Erythroblast (primary cell): ENCODE measurements at places on chromosomes 3 and 15.
A peak's percentile ranks its signal among the peaks of the same experiment; 100 is the strongest.

DNA sequence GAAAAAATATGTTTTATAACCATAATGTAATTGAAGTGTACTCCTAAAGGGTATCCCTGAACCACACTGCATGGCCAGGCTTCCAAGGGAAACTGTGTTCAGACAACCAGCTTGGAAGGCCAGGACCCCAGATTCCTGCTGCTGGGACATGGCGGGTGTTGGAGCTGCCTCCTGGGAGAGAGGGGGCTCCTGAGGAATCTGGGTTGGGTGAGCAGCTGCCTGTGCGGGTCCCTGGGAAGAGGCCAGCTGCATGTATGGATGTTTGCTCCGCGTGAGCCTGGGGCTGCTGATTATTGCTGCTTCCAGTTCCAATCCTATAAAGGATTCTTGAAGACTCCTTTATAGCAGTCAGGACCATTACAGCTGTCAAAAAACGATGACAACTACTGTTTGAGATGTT, 348.6 kb upstream of the ICE2 start:
- no peak for DNase-seq

GRCh38 chr15:90489514-90489913, 40.2 kb upstream of the CRTC3 start:
- peak; percentile 29 for DNase-seq

- peak; percentile 91 for DNase-seq
Observed at GRCh38 chr3:142934128-142934886, 29.2 kb downstream of the PAQR9 start.

GRCh38 chr3:68963376-68963775, 31.0 kb upstream of the TAFA4 start:
- no peak for DNase-seq

DNA sequence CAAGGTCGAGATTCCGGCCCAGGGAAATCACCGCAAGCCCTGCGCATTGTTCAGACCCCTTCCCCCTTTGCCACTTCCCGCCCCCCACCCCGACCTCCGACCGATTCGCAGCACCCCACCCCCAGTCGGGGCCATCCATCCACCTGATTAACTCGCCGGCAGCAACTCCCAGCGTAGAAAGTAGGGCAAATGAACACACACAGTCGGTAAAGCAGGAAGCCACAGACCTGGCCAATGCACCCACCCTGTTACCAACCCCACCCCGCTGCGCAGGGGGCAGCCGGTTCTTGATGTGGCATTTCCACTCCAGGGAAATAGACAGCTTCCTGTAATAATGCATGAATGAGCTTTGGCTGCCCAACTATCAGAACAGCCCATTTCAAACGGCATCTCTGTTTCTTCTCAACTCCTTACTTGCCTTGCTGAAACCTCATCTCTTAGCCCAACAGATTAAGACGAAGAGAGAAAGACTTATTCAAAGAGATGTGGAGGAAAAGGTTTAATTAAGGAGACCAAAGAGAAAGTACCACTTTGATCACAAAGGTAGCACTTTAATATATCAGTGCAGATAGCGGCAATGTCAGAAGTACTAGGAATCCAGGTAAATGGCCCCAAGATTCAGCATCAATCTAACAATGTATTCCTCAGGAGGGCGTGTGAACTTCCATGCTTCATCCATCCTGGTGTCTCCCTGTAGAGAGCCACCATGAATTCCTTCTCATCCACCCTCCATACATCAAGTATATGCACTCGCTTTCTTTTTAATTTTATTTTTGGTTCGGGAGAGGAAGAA, 1.9 kb downstream of the TNIK start:
- no peak for DNase-seq

- no peak for DNase-seq
Observed at GRCh38 chr15:48541341-48542278, 103.9 kb downstream of the FBN1 start.

DNA sequence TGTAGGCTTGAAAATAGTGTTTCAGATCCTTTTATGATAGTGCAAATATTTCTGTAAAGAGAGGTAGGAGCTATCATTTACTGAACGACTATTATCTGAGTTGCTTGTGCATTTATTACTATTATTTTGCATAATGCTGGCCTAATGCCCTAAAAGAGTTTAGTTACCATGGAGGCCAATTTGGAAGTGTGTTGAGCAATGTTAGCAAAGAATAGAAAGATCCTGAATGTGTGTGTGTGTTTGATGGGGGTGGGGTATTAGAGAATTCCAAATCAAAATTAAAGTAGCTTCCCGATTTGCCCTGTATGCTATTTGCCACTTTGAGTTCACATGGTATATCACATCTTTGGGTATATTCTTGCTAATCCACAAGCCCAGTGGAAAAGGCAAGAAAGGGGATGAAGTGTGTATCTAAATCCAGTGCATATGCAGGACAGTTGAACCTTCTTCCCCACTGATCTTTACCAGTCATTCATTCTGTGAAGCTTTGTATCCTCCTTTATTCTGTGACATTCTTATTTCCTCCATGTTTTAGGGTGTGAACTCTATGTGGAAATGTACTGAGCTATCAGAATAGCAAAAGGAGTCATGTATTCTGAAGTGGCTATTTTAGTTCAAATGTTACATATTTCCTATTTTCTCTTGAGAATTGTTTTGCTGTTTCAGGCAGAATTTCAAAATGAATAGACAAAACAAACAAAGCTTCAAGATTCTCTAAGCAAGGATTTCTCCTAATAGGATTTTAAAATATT, 45.7 kb upstream of the PLSCR5 start:
- no peak for DNase-seq

- DNase-seq: no peak
Observed at GRCh38 chr15:72377331-72377730, 1.5 kb upstream of the HEXA start.

GRCh38 chr3:151262871-151263525, 15.3 kb downstream of the P2RY14 start:
- no peak for DNase-seq

DNA sequence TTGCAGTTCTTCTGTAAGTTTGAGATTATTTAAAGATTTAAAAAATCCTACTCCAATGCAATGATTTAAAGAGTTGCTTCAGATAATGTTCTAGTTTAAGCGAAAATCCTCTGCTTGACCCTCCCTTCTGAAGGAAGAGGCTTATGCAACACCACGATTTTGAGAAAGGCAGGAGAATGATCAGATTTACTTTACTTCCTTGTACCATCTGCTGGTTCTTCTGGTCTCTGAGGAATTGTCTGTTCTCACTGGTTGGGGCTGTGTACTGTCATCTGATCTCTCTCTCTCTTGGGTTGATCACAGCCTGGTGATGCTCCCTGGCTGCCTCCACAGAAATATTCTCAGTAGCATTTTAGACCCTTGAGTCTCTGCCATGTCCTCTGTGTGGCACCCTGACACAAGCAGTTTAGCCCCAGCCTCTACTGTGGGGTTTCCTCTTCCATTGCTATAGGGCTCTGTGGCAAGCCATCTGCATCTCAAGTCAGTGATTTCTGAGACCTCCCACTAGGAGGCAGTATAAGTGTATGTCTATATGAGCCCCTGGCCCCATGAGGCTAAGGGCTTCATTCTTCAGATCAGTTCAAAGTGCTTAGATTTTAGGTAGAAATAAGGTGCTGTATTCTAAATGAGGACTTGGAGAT, 50.8 kb upstream of the PLAAT1 start:
- peak; percentile 50 for DNase-seq

DNA sequence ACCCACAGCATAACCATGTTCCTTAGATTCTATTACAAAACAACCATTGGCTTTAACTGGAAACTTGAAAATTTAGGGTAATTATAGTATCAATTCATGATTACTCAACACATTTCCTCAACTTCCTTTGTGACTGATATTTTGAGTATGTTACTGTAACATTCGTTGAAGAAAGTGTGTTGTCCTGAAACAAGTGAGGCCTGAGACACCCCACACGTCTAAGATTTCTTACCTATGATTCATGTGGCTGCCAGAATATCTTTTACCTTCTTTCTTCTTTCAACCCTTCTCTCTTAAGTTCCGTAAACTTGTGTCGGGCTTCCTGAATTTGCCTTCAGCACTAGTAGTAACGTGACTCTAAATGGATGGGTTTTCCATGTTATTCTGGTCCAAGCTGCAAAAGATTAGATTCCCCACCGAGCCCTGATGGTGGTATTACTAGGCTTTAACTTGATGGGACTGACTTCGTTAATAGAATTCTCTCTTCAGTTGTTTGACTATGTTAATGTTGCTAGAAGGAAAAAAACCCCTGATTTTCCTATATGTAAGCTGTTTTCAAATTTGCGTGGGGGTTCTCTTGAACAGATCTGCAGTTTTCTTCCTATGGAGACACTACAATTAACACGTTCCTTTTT, 296.0 kb upstream of the ICE2 start:
- no peak for DNase-seq

- DNase-seq: no peak
Observed at GRCh38 chr3:78863306-78864203, 904.2 kb downstream of the ROBO1 start.

DNA sequence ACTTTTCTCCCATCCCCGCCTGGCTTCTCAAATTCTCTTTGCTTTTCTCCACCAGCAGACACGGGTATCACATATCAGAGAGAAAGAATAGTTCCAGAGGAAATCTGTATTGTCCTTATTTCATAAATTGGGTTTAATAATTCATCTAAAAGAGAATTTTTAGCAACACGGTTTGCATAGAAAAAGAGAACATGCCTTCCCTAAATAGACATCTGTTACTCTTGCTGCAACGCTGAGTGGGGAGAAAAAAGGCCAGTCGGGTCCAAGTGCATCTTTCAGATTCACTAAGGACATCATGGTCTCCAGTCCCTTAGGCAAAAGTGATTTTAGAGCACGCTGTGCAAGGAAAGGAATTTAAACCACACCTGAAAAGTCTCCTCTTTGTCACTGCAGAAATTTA, 201.3 kb downstream of the ABHD5 start:
- DNase-seq: no peak
